Muscle of arm (tissue), 14 donors: ENCODE measurements at places on chromosomes 4 and X. TPM values are rescaled to one million over a fixed set of nuclear protein-coding genes. Genes with fewer than 3 reads are reported as not detected.

- no peak for DNase-seq
These were observed 394.7 kb upstream of the CPEB2 start for GRCh38 chr4:14607578-14607977.

GRCh38 chrX:109839694-109840567 lies 106.9 kb upstream of the ACSL4 start:
- no peak for DNase-seq

The GYG2 gene
- polyA plus RNA-seq: 1.8 TPM

GRCh38 chrX:103488332-103488731 lies 31.0 kb downstream of the RAB40A start:
- DNase-seq: no peak

The PPEF2 gene
- polyA plus RNA-seq: not detected
